Activated naive CD8-positive, alpha-beta T cell treated with anti-CD3 and anti-CD28 coated beads, Interleukin-2, amount 50 U/mL, for 24 hours (primary cell): ENCODE measurements at places on chromosomes 4 and X.

GRCh38 chr4:186137196-186137794 is 32.8 kb downstream of the FAM149A start:
- H3K36me3 ChIP-seq: no peaks in the 10 kb centered on the region
- H3K27me3 ChIP-seq: peaks cover 1% of the 10 kb centered on the region
- H3K4me3 ChIP-seq: no peak overlapping the region
- no peaks in the 10 kb centered on the region for H3K4me1 ChIP-seq
- no peak for DNase-seq
- H3K27ac ChIP-seq: no peak overlapping the region

- peaks cover 44% of the 10 kb centered on the region for H3K4me1 ChIP-seq
- DNase-seq: no peak
- no peaks in the 10 kb centered on the region for H3K27me3 ChIP-seq
- peak overlapping the region; percentile 87 for H3K4me3 ChIP-seq
Measured at GRCh38 chr4:143558286-143558685, 44.8 kb downstream of the SMARCA5 start.

DNA sequence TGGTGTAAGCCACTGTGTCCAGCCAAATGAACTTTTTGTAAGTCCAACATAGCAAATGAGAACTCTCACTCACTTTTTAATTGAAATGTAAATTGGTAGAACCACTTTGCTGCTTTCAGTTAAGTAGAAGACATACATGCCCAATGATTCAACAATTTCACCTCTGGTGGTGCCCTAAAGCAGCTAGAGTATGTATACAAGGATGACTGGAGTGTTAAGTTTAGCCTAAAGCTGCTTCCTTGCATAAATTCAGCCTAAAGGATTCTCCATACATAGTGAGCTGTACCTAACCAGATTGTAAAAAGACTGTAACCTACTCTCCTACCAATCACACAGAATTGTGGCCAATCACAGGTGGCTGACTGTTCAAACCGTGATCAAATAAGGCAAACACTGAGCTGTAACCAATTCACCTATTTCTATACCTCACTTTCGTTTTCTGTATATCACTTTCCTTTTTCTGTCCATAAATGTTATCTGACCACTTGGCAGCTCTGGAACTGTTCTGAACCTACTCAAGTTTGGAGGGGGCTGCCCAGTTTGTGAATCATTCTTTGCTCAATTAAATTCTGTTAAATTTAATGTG is 39.9 kb downstream of the PDS5A start:
- DNase-seq: no peak
- H3K4me1 ChIP-seq: peaks cover 62% of the 10 kb centered on the region
- H3K27ac ChIP-seq: peak overlapping the region; percentile 42
- no peaks in the 10 kb centered on the region for H3K27me3 ChIP-seq

GRCh38 chr4:180860089-180860720 is 1383.0 kb upstream of the TENM3 start:
- DNase-seq: no peak
- H3K4me3 ChIP-seq: no peak overlapping the region
- H3K27ac ChIP-seq: no peak overlapping the region
- H3K4me1 ChIP-seq: no peaks in the 10 kb centered on the region
- no peaks in the 10 kb centered on the region for H3K36me3 ChIP-seq
